ENCODE measurements at places on chromosomes 11 and 22.

- DNase-seq, result no peak
These were observed 10.9 kb upstream of the PHLDB1 start for GRCh38 chr11:118596224-118597146.

DNA sequence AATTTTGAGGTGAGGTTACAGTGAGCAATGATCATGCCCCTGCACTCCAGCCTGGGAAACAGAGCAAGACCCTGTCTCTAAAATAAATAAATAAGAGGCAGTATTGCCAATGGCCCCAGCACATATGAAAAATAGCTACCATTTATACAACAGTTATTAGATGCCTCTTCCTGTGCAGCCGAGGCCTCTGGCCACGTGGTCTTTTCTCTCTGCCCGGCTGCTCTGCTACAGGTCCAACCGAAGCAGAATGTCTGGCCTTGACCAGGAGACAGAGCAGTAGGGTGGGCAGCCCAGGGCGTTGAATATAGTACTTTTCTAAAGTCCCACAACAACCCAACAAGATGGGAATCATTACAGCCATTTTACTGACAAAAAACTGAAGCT lies 12.4 kb upstream of the OAF start:
- DNase-seq, result no peak

- DNase-seq, result no peak
These were observed 447.3 kb downstream of the NTM start for GRCh38 chr11:131817687-131818188.

- peak; percentile 52 for DNase-seq
These were observed 7.9 kb downstream of the MRPL16 start for GRCh38 chr11:59802639-59803176.

- no peak for DNase-seq
These were observed 33.7 kb downstream of the CSRP3 start for GRCh38 chr11:19168090-19168489.

DNA sequence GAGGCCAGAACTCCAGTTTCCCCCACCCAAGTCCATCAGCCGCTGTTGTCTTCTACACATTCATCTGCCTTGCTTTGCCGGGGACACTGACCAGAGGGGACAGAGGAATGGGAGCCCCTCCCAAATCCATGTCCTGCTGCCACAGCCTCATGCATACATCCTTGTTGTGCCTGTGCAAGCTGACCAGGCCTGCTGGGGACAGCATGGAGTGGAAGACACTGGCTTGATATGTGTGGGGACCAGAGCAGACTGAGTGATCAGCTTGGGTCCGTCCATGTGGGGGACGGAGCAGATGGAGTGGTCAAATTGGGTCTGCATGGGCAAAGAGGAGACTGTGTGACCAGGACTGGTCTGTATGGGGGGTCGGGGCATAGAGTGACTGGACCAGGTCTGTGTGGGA lies 43.8 kb downstream of the KCNC1 start:
- no peak for DNase-seq

GRCh38 chr11:89660234-89660633 lies 49.9 kb upstream of the TRIM77 start:
- no peak for DNase-seq

DNA sequence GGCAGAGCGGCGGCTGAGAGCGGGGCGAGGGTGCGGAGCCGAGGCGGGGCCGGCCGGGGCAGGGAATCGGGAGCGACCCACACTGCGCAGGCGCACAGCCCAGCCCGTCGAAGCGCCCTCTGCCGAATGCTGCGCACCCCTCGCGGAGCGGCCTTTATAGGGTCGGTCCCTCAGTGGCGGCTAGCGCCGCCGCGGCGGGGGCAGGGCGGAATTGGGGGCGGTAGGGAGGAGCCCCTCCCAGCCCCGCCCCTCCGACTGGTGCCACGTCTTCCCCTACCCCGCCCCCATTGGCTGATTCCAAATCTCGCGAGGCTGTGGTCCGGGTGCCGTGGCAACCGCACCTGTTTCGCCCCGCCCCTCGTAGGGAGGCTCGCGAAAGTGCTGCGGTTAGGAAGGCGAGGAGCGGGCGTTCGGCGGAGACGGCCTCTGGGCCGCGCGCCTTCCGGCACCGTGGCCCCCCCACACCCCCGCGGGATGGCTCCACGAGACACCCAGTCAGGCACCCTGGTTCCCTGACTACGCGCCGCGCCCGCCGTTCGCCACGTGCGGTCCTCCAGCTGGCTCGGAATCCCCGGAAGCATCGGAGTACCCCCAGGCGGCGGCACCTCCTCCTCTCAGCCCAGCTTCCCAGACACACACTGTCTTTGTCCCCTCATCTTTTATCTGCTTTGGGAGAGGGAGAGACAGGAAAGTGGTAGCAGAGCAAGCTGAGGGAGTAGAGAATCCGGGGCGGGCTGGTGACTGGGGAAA lies at the start of gene EHD1:
EHD1 (minus strand) TSS at position 128 of the 750 bp plus-strand sequence. CDS start 157 bp downstream, outside the sequence.
- peak; percentile 100 for DNase-seq

- DNase-seq, result no peak
These were observed 78.2 kb downstream of the PPP2R1B start for GRCh38 chr11:111688013-111688412.

GRCh38 chr22:30887453-30887852 lies 81.1 kb downstream of the MORC2 start:
- no peak for DNase-seq

GRCh38 chr22:38924347-38924952 lies 33.0 kb upstream of the APOBEC3A start:
- no peak for DNase-seq

DNA sequence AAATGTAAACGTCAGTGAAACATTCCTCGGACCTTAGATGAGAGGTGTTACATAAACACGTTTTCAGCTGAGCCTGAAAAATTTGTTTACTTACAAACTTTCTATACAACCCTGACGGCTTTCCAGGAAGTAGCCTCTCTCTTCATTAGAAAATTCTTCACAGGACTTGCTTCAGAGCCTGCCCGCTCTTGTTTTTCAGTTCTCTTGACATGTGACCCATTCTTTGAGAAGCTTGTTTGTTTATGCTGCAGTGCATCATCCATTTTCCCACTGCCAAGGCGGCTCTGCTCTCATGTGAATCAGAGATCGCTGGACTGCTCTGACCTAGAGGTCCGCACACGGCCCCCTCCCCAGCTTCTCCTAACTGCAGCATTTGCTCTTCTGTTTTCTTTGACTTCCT lies 47.9 kb upstream of the ARHGAP42 start:
- DNase-seq, result no peak

- peak; percentile 43 for DNase-seq
These were observed 25.4 kb downstream of the MMP20 start for GRCh38 chr11:102599642-102600261.

- DNase-seq, result no peak
These were observed 123.5 kb downstream of the DBX1 start for GRCh38 chr11:20036626-20037335.
